ENCODE measurements at places on chromosomes 7 and 10.

GRCh38 chr7:41255716-41256115 is 447.2 kb downstream of the INHBA start:
- no peak for DNase-seq

DNA sequence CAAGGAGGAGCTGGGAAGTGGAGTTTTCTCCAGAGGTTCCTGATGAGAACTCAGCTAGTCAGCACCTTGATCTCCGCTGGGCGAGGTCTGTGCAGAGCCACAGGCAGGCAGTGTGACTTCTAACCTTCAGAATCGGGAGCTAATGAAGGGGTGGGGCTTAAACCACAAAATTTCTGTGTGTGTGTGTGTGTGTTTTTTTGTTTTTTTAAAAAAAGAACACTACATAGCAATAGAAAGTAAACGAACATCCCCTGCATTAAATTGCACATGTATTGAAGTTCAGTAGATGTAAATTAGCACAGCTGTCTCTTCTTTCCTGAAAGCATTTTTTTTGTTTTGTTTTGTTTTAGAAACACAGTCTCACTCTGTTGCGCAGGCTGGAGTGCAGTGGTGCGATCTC is 46.2 kb downstream of the RBM17 start:
- DNase-seq, result no peak

DNA sequence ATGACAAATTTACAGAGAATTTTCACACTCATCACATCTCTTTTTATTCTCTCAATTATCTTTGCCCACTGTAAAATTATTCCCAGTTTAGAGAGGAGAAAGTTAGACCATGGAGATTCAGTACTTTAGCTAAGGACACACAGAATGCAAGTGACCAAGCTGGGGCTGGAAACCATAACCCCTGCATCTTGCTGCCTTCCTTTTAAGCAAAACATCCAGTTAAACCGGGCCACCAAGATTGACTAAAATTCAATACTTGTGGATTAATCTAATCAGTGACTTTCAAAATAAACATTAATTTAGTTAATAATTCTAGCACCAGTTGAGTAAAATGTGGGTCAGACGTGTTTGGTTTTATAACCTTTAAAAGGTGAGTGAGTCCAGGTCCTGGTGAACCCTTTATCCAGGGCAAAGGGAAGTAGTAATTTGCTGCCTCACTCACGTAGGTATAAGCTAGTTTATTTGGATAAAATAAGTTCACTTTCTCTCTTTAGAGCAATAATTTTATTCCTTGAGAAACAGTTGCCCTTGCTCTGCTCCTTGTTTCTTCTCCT is 1.9 kb upstream of the CYP2C8 start:
- no peak for DNase-seq

DNA sequence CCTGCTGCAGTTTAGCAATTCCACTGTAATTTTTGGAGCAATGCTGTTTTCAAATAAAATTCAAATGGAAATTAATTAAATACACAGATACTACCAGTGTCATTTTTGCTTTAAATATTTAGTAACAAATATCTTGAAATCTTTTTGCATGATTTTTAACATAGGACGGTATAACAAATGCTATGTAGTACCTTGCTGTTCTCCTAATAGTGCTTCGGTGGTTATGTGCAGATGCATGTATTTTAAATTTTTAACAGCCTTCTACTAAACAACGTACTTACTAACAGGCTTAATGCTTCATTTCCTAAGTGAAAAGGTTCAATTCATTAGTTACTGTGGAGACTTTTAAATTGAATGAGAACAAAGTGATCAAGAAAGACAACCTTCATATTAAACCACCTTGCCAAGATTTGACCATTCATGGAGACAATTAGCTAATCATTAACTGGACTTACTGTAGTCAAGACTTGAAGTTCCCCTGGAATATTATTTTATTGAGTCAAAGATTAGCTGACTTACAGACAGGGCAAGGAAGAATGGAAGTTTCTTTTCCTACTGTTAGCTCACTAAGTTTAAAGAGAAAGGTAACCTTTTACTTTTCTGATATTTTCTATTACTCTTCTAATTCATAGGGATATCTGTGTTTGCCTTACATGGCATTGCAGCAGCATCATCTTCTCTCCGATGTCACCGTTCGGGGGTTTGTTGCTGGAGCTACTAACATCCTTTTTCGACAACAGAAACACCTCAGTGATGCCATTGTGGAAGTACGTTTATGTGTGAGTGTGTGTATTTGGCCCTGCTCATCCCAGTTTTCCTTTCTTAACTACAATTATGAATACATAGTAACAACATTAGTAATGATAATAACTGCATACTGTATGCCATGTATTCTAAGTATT is 74.3 kb downstream of the AVL9 start:
- no peak for DNase-seq

Data from T-helper 9 cell (primary cell).